ENCODE measurements at places on chromosomes 1 and 21. TPM values are rescaled to one million over a fixed set of nuclear protein-coding genes. Genes with fewer than 3 reads are reported as not detected.

GRCh38 chr1:93031711-93032110 lies 47.4 kb upstream of the MTF2 start:
- no peak for DNase-seq

DNA sequence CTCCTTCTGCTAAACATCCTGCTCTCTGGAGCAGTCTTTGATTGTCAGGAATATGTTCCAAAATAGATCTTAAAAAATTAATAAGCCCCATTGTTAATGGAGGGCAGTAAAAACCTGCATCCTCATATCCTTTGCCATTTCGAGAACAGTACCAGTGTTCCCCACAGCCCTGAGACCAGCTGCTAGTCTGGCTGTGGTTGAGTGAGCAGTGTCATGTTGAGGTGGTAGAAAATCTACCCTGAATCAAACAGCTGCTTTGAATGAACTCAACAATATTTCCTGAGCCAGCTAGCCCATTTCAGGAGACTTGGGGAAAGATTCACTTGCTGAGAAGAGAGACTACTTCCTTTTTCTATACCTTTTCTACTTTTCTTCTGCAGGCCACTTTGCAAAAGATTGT lies 24.4 kb downstream of the FABP3 start:
- DNase-seq = no peak

DNA sequence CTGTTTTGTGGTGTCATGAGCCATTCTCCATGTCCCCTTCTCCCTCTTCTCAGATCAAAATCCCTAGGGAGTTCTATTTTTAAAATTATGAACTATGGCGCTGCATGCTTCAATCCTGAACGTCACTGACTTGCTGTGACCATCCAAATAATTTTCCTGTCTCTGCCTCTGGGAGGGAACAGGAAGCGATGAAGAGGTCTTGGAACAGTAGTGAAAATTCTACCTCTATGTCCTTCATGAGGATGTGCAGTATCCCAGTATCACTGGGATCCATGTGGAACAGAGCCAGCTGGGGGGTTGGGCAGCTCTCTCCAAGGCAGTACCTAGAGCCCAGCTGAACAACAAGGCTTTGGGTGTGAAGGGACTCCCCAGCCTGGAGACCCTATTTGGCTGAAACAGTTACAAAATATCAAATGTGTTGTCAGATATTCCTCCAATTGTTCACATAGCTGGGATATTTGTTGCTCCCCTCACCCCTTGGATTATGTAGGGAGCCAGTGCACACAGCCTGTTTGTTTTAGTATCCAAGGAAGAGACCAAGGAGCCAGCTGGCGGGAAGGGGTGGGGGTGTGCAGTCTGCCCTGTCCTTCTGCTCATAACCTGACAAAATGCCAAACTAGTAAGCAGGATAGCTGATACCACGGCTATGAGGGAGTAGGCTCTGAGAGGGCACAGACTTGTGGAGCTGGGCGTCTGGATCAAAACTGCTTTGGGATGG lies 7.6 kb downstream of the DCLRE1B start:
- no peak for DNase-seq

GRCh38 chr21:42176859-42177258 lies 42.1 kb upstream of the ABCG1 start:
- no peak for DNase-seq

Gene CD48
- total RNA-seq = 387 TPM

Gene SPRR5
- not detected for total RNA-seq

DNA sequence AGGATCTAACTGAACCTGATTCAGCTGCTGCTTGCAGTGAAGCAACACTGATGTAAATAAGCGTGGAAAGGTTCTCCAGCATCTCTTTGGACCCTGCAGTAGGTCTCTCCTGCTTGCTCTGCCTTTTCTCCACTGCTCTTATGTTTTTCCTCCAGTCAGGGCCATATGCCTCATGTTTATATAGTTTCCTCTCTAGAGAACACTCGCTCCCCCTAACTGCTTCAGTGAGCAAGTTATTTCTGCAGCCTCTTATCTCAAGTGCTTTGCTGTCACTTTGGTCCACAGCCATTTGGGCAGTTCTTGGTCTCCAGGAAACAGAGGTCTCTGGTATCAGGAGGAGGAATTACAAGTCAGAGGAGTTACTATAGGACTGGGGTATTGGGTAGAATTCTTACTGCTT lies 5.3 kb downstream of the PRUNE1 start:
- no peak for DNase-seq

DNA sequence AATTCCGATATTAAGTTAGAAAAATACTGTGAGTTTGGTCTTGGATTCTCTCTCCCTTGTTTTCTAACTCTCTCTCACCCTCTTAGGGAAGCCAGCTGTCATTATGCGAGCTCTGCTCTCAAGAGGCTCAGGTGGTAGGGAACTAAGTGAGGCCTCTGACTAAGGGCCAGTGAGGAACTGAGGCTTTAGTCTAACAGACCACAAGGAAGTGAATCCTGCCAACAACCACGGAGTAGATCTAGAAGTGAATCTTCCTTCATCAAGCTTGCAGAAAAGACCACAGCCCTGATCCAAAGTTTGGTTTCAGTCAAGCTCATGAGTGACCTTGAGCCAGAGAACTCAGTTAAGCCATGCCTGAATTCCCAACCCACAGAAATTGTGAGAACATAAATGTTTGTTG lies 180.1 kb upstream of the PRMT6 start:
- no peak for DNase-seq

Gene HRNR
- total RNA-seq = not detected

Gene TMPRSS15
- not detected for total RNA-seq

DNA sequence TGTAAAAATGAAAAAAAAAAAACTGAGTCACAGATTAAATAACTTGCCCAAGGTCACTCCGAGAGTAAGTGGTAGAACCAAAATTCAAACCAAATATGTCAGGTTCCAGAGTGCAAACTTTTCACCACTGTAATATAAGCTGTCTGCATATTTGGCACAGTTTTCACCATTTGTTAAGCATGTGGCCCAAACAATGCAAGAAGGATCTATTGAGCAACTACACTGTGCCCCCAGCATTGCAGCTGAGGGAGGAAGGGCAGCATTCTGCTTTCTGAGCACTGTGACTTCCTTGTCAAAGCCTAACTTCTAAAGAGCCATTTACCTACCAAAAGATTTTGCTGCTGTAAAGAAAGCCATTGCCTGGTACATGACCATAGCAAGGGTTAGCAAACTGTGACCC lies 133.4 kb downstream of the SYT2 start:
- DNase-seq = no peak

DNA sequence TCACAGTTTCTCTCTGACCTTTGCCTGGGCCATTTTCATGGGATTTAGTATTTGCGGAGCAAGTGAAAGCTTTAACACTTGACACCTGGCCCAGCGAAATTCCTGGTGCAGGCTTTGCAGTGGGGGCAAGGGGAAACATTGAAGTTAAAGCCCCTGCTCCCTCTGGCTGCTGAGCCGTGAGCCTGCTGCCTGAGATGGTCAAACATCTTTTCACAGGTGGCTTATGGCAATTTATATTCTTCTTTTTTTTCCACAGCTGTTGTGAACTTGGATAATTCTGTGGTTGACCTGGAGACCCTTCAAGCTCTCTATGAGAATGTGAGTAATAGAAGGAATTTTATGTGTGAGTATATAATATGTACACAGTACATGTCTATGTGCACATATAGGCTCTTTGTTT lies 202.9 kb downstream of the FMN2 start:
- DNase-seq = no peak

Gene PHLDA3
- 2.7 TPM for total RNA-seq

Gene MRAP
- total RNA-seq = not detected

GRCh38 chr1:191662746-191663145 lies 495.5 kb upstream of the RGS18 start:
- no peak for DNase-seq

Gene FAM229A
- 32.9 TPM for total RNA-seq

Gene SERPINC1
- total RNA-seq = not detected

Gene GNG4
- not detected for total RNA-seq

- no peak for DNase-seq
Observed at GRCh38 chr1:48675251-48675650, 101.4 kb downstream of the BEND5 start.

Gene CA14
- total RNA-seq = not detected

DNA sequence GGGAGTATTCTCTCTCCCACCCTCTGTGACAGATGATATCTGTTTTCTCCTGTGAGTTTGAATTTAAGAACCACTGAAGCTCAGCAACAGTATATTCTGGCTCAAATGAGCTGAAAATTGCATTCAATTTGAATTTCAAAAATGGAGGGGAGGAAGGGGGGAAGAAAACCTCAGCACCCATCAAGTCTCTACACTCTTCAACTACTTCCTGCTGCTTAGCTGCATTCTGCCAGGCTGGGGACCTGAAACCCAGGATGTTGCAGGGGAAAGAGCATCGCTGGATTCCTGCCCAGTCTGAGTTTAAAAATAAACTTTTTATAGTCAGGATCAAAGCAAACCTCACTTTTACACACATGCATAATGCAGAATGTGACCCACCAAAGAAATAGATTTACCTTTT lies 214.3 kb upstream of the ESRRG start:
- DNase-seq = no peak

DNA sequence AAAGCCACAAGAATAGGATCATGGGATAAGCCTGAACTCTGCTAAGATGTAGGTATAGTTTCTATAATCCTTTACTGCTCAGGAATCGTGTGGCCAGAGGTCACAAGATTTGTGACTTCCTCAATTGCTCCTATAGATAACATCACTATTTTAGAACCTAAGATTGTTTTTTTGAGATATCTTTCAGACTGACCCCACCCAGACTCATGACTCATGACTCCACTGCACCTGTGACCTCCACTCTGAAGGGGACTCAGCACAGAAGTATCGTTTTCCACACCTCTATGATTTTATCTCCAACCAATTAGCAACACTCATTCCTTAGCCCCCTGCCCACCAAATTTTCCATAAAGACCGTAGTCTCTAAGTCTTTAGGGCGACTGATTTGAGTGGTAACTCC lies 124.5 kb upstream of the KCNK1 start:
- DNase-seq = no peak

Gene PTAFR
- 2.4 TPM for total RNA-seq

- DNase-seq = no peak
Observed at GRCh38 chr21:46572850-46573249, 32.0 kb downstream of the S100B start.

- no peak for DNase-seq
Observed at GRCh38 chr1:223250632-223251015, 107.6 kb upstream of the TLR5 start.

DNA sequence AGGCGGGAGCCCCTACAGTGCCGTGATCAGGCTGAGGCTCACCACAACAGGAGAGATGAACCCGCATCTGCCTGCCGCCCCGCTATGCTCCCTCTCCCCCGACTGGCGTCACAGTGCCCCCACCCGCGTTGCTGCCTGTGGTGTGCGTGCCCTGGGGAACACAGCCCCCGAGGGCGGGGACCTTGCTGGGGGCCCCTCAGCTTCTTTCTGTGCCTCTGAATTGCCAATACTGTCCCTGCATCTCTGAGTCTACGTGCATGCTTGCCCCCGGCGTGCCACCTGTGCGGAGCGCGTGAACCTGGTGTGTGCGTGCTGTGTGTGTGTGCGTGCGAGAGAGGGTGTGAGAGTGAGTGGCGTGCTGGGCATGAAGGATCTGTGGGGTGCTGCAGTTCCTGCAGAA lies 10.3 kb downstream of the PARS2 start:
- no peak for DNase-seq

GRCh38 chr1:204126956-204127355 lies 24.9 kb downstream of the ETNK2 start:
- no peak for DNase-seq

Gene FMO5
- total RNA-seq = 1.7 TPM

- no peak for DNase-seq
Observed at GRCh38 chr1:15756143-15757015, 2.2 kb upstream of the FBLIM1 start.

Gene PHACTR4
- 23.9 TPM for total RNA-seq

DNA sequence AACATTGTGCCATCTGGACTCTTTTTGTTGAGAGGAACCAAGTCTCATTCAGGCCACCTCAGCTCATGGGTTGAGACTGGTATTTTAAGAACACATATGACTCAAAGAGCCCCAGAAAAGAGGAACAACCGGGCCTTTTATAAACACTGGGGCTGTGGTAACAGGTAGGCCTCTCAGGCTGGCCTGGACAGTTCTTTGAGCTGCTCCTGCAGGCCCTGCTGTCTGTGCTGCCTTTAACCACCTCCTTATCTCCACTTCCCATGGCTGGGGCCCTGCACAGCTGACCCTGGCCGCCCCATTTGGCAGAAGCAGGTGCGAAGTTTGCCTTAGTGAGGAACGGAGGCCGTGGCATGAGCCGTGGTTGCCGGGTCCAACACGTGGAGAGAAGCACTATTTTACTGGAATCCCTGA lies 163.3 kb downstream of the RHOU start:
- no peak for DNase-seq

Gene ARTN
- 0.65 TPM for total RNA-seq

DNA sequence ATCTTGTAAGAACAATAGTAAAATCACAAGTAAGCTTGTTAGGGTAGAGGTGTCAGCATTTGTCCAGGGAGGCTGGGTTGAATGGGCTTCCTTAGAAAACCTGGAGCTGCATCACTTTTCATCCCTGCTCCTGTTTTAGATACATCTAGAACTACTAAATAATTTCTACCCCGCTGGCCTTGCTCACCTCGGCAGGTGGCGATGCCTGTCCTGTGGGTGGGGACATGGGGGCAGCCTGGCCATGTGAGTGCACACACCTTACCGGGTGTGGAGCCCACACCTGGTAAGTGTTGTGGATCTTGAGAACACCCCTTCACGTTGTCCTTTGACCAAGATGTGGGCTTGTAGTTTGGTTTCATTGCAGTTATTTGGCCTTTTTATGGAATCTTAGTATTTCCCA lies 29.7 kb downstream of the URB2 start:
- DNase-seq = no peak

Gene ZCCHC17
- 17.4 TPM for total RNA-seq

- no peak for DNase-seq
Observed at GRCh38 chr1:200880212-200880611, 7.4 kb downstream of the GPR25 start.

DNA sequence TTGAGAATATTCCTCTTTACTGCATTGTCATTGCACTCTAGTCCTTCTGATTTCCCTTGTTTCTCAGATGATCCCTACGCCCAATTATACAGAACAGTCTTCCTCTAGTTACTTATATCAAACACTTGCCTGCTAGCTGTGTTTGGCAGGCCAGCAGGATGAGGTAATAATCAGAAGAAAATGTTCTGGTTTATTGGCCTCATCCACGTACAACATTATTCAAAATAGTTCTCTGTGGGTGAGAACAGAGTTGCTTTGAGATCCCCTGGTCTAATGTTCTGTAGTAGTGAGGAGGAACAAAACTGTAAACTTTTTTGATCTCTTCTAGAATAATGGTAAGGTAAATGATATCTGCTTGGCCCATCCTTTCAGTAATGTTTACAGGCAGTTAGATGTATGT lies 22.3 kb upstream of the C1orf105 start:
- DNase-seq = no peak

- no peak for DNase-seq
Observed at GRCh38 chr1:54975356-54976108, 4.9 kb upstream of the TMEM61 start.

Gene NDUFV3
- total RNA-seq = 18.0 TPM
